Occipital lobe (tissue), 3 donors: ENCODE measurements at places on chromosomes 1 and 21.

GRCh38 chr1:1435911-1436629 is 580 bp downstream of the VWA1 start:
- no peak for DNase-seq

- DNase-seq = no peak
Observed at GRCh38 chr1:184096005-184096404, 44.5 kb downstream of the TSEN15 start.

- DNase-seq = no peak
Observed at GRCh38 chr1:228744356-228744755, 9.1 kb downstream of the RHOU start.

DNA sequence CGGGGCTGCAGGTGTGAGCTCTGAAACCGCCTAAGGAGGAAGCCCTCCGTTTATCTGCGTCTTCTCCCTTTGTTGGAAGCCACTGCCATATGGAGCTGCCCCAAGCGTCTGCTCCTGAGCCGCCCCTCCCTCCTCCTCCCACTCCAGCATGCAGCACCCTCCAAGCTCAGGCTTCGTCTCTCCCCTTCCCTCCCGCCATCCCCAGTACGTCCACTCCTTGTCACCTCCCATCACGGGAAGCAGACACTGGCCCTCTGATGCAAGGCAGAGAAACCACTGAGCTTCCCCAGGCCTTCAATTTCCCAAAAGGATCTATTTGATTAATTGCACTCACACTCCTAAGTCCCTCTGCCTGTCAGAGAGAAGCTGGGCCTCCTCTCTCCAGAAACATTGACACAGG is 52.5 kb downstream of the NFASC start:
- no peak for DNase-seq

DNA sequence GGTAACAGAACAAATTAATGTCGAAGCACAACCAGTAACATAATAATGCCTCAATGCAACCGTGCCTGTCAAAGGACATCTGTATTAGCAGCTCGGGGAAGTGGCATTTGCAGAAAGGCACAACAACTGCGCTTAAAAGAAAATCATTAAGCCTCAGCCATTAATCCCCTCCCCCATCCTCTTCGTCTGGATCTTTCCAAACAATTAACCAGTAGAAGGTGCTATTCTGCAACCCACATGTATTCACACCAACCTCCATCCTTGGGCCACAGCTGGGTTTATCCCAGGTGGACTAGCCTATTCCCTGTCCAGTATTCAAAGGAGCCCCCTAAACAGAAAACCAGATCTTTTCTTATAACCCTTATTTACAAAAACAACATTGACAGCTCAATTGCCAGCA is 2.6 kb downstream of the RERE start:
- DNase-seq = no peak

- no peak for DNase-seq
Observed at GRCh38 chr1:81569761-81570160, 231.0 kb upstream of the ADGRL2 start.

GRCh38 chr1:22755641-22756040 is 45.0 kb downstream of the EPHB2 start:
- DNase-seq = no peak

- no peak for DNase-seq
Observed at GRCh38 chr1:98940722-98941079, 64.0 kb downstream of the PLPPR5 start.

DNA sequence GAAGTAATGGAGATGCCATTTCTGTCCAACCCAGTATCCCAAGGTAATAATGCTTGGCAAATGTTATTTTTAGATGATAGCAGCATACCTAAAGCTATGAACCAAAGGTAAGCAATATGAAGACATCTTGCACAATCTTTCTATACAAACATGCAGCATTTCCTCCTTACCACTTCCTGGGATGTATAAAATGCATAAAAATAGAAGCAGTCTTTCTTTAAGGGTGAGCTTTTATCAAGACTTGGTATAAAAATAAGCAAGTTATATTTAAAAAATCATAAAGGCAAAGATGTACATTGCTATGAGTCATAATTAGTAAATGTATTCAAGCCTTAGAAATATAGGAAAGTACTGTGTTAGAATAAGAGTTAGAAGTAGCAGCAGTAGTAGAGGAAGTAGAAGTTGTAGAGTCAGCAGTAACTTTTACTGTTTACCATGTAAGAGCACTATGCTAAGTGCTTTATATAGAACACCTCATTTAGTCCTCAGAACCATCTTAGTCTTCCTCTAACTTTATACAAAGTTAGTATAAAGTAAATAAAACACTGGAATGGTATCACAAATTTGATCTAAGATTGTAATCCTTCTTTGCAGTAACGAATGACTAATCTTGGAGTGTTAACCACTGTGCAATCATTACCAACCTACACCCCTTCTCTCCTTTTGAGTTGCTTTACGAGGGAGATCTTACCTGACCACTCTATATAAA is 371.3 kb downstream of the VAV3 start:
- no peak for DNase-seq

DNA sequence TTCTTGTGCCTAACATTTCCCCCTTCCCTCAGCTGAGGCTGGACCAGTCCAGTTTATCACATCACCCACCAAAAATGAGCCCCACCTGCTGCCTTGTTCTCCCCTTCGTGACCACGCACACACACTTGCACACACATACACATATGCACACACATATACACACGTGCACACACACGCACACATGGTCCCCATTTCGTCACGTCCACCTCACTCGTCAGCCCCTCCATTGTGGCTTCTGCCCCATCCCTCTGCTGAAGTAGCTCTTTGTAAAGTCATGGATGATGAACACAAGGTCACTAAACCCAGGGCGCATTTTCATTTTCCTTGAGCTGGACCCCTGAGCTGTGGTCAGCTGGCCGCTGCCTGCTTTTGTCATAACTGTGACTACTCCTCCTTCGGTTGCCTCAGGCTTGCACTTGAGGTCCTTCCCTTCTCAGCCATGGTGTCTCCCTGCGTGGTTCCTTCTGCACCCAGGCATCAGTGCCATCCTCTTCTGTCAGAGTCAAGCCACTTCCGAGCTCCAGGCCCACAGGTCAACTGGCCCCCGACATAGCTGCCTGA is 93.8 kb downstream of the SYT2 start:
- DNase-seq = no peak

DNA sequence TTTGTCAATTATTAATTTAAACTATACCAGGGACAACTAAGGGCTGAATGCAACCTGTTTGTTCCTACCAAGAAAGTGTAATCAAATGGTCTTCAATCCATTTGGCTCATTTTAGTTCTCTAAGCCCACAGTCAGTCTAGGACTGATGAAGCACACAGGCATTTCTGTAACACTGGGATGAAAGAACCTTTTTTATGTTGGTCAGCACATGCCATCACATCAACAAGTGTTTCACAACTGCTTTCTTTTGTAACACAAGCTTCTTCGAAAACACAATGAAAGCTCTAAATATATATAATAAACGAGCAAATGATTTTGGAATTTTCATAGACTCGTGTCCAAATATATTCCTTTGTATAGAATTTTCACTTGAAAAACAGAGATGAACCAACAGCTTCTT is 28.8 kb downstream of the HEATR1 start:
- DNase-seq = no peak

DNA sequence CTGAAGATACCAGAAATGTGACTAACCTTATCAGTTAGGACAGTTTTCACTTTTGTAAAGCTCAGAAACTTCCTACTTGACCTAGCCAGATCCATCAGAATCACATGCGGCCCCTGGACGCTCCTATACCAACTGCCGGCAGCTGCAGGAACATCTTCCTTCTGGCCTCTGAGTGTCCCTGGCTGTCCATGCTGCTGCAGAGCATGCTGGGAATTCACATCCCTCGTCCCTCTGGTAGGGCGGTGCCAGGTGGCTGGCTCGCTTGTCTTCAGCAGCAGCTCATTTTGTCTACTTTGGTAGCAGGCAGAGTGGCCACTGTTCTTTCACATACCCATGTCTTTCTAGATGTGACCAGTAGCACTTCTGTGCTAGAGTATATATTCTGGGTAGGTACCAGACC is 34.4 kb downstream of the HHAT start:
- no peak for DNase-seq

DNA sequence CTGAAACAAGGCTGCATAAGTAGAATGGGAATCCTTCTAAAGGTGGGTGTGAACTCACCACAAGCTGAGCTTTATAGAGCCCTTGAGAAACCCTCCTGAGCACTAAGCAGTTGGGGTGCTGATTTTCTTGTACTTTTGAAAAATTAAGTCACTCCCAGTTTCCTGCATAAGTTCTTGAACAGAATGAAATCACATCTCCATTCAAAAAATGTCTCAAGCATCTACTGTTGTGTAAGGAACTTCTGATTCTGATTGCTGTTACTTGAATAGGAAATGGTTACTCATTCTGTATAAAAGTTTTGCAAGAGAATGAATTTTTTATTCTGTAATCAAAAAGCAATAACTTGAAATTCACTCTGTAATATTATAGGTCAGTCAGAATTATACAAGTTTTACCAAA is 50.8 kb upstream of the WNT2B start:
- no peak for DNase-seq

DNA sequence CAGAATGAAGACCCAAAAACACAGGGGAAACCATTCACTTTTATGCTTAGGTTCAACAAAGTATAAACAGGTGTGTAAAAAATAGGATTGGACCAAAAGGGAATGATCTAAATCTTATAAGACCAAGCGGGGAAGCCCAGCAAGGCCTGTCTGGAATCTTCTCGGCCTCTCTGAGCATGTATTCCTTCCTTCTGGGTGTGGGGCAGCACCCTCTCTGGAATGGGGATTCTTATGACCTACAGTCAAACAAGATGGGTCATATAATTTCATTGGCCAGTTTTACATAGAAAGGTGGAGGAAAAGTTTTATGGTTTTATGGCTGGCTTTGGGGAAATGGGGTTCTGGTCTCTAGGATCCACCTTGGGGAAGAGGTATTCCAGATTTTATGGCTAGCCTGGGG is 11.2 kb downstream of the KCNK1 start:
- no peak for DNase-seq

DNA sequence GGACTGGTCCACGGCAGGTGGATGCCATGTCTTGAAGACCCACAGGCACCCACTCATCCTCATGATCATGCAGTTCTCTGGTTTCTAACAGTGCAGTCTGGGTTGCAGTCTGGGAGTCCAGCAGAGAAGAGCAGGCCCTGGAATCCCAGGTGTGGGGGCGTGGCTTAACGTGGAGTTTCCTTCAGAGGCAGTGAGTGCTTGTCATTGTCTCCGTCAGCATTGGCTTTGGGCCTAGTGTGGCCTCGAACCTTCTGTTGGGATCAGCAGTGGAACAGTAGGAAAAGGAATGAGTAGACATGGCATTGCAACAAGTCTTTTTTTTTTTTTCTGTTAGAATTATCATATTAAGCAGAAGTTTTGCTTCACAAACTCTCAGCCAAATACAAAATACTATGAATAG is 12.8 kb downstream of the LGALS8 start:
- DNase-seq = no peak

DNA sequence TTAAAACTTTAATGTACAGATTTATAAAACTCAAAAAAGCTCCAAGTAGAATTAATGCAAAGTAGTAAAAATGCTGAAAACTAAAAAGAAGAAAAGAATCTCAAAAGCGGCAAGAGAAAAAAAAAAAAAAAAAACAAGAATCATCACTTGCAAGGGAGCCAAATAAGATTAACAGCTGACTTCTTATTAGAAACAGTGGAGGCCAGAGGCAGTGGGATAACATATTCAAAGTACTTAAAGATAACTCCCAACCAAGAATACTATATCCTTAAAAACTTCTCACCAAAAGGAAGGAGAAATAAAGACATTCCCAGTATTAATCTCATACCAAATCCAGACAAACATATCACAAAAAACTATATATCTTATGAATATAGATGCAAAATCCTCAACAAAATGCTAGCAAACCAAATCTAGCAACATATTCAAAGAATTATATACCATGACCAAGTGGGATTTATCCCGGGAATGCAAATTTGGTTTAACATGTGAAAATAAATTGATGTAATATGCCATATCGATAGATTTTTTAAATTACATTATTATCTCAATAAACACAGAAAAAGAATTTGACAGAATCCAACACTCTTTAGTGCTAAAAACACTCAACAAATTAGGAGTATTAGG is 62.7 kb downstream of the CAMK2N1 start:
- DNase-seq = no peak

- no peak for DNase-seq
Observed at GRCh38 chr1:3315399-3316339, 138.8 kb upstream of the ARHGEF16 start.

- no peak for DNase-seq
Observed at GRCh38 chr1:39398278-39399021, 93.0 kb upstream of the BMP8A start.

- no peak for DNase-seq
Observed at GRCh38 chr1:21966247-21967000, 10.4 kb upstream of the CELA3B start.

DNA sequence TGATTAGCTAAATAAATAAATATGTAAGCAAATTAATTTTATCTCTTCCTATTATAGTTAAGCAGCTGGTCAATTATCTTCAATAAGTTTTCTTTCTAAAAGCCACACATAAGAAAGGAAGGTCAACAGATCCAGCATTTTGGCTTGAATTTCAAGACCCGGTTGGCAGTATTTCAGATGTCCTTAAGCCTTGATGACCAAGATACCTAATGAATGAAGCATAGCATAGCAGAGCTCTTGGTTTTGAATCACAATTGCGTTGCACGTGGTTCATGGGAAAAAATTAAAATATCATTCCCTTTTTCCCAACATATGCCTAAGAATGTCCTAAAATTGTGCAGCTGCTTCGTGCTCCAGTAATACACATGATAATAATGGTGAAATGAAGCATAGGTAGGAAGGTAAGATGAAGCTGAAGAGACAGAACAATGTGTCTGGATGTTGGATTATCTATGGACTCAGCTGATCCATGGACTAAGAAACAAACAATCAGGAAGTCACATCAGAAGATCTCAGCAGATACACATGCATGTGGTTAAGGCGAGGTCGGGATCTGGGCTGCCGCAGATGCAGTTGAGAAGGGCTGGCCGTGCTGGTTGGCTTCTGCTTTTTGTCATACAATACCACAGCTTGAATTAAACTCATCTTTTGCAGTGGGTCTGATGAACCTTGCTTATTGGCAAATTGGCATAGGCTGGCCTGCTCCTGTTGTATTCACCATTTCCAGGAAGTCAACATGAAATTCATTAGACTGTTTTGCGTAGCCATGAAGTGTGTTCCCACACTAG is 284.9 kb upstream of the RUNX1 start:
- no peak for DNase-seq

DNA sequence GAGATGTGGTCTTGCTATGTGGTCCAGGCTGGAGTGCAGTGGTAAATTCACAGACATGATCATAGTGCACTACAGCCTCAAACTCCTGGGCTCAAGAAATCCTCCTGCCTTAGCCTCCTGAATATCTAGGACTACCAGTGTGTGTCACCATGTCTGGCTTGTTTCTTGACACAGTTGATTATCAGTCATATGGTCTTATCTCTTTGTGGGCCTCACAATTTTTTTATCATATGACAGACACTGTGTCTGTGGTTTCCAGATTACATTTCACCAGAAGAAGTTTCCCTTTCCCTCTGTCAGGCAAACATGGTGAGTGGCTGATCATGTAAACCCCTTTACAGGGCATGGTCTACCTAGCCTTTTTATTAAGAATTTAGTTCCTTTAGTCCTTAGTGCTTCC is 96.1 kb downstream of the HFM1 start:
- no peak for DNase-seq
